Stimulated activated CD8-positive, alpha-beta memory T cell treated with anti-CD3 and anti-CD28 coated beads, Interleukin-12 subunit alpha, Interleukin-12 subunit beta, amount 100 ng/mL, for 4 hours (primary cell): ENCODE measurements at places on chromosomes 7 and 10.

DNA sequence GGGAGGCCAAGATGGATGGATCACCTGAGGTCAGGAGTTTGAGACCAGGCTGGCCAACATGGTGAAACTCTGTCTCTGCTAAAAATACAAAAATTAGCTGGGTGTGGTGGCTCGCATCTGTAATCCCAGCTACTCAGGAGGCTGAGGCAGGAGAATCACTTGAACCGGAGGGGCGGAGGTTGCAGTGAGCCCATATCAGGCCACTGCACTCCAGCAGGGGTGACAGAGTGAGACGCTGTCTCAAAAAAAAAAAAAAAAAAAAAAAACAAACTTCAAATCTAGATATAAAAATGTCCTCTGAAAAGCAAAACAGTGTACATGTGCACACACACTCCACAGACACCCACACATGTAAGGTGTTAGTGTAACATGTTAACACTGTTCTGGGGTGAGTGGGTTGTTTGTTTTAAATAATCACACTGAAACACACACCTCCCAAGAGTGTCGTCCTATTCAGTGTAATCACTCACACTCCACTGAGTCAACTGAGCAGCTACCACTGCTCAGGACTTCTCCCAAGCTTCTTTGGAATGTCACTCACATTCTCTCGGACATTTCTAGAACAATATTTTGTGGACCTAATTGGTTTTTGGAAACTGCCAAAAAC lies 12.8 kb upstream of the RGS10 start:
- DNase-seq = no peak

- DNase-seq = no peak
Observed at GRCh38 chr10:28940158-28940888, 263.0 kb downstream of the BAMBI start.

- DNase-seq = no peak
Observed at GRCh38 chr7:75017832-75018231, 53.3 kb downstream of the CASTOR2 start.

DNA sequence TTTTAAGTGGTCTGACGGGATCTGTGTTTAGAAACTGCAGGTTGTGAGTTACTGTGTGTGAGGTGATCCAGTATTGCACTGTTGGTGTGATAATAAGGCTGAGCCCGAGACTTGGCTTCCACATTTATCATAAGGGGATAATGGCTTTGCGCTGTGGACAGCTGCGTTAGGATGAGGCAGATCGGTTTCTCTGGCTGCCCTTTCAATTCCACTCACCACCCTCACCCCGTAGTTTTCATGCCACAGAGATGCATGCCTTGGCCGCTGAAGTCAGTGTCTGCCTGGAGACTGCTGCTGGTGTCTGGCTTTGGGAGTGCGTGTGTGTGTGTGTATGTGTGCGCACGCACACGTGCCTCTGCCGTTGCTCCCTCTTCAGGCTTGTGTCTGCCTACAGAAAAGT lies 273.0 kb downstream of the CCDC3 start:
- DNase-seq = no peak

DNA sequence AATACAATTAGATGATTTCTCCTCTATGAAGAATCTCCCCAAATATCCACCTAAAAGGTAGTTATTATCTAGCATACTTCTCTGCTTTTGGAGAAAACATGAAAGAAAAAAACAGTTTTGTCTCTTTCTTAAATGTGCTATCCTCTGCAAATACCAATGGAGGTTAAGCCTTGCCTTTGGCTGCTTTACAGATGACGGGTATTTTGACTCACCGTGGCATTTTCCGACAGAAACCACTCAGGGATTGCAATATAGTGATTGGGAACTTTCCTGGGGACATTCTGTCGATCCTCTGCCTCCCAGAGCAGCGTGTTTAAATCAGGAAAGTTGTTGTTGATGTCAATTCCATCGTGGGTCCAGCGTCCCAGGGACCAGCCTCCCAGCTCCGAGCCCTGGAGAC lies 100.6 kb downstream of the GPR26 start:
- no peak for DNase-seq

GRCh38 chr7:54859545-54859944 lies 100.5 kb upstream of the SEC61G start:
- DNase-seq = no peak

GRCh38 chr7:12889391-12889790 lies 202.0 kb downstream of the ARL4A start:
- no peak for DNase-seq

GRCh38 chr10:133527771-133528271 lies 658 bp downstream of the CYP2E1 start:
- no peak for DNase-seq

DNA sequence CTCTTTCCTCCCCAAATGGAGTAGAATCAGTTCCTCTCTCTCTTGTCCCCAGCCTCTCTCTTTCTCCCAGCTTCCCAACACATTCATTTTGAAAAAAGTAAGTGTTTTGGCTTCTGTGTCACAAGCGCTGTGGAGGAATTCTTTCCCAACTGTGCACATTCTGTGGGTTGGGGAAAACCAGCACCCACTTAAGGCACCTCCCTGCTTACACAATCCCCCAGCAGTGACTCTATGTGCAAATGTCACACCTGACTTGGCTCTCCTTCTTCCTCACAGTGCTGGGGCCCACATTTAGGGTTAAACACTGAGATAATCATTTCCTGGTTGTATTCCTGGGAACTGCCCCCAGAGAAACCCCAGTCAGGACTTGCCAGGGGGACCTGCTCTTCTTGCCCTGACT lies 358.1 kb upstream of the ZNF32 start:
- DNase-seq = no peak

DNA sequence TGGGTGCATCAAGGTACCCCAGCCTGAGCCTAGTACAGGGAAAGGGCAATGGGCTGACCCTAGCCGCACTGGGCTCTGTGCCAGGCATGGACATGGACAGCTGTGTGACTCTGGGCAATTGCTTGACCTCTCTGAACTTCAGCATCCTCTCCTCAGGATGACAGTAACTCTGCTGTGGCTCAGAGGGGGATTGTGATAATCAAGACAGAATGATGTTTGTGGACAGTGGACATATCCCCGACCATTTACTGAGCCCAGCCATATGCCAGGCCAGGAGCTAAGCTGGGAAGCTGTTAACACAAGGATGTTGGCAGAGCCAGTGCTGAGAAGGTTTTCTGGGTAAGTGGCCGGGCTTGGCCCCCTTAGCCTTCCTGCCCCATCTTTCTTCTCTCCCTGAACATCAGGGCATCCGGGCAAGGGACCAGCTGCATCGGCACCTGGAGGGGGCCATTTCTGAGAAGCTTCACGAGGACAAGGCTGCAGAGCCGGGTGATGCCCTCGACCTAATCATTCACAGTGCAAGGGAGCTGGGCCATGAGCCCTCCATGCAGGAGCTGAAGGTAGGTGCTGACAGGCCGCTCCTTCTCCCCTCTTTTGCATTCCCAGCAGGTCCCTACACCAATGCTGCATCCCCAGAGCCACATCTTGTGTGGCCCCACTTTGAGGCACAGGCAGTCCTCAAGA lies 3.5 kb downstream of the CYP26C1 start:
- DNase-seq = no peak

DNA sequence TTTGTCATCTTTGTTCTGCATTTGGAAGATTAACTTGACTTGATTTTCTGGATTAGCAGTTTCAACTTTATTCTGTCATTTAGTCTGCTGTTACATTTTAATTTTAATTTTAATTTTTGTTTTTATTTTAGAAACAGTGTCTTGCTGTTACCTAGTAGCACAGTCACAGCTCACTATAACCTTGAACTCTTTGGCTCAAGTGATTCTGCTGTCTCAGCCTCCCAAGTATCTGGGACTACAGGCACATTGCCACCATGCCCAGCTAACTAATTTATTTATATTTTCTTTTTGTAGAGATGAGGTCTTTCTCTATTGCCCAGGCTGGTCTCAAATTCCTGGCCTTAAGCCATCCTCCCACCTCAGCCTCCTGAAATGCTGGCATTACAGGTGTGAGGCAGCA lies 35.3 kb downstream of the PALS2 start:
- DNase-seq = no peak

GRCh38 chr7:69661342-69661741 lies 63.1 kb downstream of the AUTS2 start:
- DNase-seq = no peak

GRCh38 chr10:58743466-58744115 lies 230.9 kb downstream of the BICC1 start:
- DNase-seq = no peak

DNA sequence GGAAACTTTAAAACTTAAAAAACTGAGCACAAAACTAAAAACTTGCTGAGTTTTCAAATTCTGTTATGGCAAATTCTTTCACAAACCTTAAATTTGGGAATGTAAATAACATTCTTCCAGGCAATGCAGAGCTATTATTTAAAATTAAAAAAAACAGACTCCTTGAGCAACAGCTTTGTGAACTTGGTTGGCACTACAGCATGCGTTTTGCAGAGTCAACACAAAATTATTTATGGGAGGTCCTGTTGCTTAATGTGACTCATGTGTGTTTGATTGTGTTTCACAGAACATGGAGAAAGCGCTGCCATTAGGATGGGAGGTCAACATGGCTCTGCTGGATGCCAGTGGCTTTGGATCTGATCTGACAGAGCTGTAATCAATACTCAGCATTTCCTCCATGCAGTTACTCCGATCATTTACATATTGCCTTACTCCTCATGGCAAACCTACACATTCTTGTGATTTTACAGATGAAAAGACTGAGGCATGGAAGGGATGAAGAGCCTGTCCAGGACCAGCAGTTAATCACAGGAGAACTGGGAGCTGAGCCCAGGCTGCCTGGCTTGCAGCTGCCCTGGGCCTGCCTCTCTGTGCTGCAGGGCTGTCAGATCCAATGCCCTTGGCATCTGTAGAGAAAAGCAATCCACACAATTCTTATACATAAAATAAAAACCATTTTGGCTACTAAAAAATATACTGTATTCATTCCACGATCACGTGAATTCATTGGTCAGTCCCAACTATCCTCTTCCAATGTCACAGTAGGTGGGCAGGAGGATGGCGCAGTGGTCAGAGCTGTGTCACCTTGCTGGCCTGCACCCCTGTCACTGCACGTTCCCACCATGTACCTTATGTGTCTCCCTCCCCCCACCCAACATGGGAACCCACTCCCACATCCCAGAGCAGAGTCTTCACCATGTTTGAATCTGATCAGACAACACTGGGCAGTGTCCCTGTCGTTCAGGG lies 200.9 kb downstream of the CXCL12 start:
- DNase-seq = no peak

- no peak for DNase-seq
Observed at GRCh38 chr7:74604326-74605020, 53.0 kb upstream of the GTF2I start.

DNA sequence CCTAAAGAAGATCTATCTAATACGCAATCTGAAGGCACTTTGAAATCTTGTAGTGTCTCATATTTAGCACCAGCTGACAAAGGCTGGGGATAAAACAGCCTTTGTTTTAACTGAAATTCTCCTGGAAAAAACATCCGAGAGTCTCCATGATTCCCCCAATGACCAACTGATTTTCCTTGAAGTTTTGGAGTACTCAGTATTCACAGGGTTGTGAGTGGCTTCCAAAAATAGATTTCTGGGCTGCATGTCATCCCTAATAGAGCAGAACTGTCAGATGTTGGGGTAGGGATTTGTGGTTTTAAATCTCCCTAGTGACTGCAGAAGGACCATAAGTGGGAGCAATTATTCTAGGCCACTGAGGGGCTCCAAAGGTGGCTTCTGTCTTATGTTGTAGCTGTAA lies 206.4 kb downstream of the TAX1BP1 start:
- no peak for DNase-seq

DNA sequence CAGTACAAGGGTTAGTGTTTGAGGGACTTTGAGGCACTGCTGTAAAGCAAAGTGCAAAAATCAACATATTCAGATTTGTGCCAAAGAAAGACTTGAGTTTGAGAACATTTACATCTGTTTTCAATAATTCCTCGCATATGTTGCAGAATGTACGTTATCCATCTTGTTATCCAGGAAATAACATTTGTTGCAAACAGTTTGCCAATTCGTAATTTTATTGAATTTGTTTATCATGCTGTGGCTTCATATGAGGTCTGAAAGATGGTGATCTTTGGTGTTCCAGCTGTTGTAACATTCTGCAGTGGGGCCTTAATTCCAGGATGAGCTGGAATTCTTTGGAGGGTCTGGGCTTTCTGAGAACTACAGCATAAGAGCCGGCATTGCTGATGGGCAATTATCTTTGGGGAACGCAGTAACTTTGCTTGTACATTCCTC lies 396.2 kb downstream of the LRMDA start:
- DNase-seq = no peak

GRCh38 chr10:102437515-102437914 lies 5.1 kb upstream of the CUEDC2 start:
- no peak for DNase-seq

DNA sequence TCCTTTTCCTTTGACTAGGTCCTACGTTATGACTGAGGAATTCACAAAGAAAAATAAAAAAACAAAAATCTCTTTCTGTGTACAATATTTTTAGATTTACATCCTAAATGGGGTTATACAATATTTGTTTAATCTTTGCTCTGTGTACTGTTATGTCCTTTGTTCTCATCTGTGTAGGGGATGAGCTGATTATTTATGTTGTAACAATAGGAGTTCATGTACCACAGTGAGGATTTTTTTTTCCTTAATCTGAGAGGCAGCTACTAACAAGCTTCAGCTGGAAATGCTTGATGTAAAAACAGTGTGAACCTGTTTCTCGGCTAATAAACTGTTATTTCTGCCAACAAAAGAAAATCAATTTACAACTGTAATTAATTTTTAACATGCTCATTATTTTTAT lies 58.0 kb downstream of the ORC5 start:
- DNase-seq = no peak

DNA sequence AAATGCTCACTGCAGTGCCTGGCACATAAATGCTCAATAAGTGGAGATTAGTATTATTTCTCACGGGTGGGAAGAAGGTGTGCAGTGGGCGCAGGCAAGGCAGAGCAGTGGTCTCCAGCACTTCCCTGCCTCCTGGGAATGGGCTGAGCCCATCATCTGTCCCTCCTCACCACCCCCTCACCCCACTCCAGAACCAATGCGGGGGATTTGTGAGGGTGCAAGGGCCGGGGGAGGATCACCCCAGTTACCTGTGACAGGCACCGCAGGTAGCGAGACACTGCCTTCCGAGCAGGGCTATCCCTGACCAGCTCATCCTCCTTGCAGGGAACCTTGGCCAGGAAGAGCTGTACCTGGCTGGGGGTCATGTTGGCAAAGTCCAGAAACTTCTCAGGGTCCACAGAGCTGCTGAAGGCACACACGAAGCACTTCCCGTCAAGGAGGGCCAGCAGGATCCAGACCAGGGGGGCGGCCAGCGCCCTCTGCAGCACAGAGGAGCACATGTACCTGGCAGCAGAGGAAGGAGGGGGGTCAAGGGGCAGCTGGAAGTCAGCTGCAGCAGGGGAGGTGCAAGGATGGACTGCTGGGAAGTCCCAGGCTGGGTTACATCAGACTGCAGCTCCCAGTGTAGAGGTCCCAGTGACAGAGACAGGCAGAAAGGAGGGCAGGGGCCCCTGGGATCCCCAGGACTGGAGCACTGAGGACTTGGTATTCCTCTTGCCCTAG lies 2.8 kb downstream of the CALHM3 start:
- DNase-seq = no peak

DNA sequence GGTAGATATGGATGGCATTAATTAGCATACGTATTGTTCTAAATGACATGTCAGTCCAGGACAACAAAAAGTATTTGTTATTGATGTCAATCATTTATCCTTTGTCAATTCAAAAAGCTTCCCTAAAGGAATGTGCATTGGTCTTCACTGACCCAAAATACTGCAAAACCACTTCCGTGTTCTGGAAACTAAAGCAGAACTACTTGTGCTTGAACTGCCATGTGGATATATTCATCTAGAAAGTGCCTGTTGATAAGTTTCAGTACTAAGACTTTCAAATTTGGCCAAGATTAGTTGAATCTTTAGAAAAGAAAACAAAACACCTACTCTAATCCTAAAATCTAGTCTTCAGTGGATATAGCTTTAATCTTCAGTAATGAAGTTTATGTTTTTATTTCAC lies 242.1 kb upstream of the PPP1R3A start:
- DNase-seq = no peak
